CD4-positive, CD25-positive, alpha-beta regulatory T cell (primary cell): ENCODE measurements at places on chromosomes 6 and 20.

GRCh38 chr6:73521351-73521985 lies 636 bp upstream of the EEF1A1 start:
- DNase-seq = no peak

DNA sequence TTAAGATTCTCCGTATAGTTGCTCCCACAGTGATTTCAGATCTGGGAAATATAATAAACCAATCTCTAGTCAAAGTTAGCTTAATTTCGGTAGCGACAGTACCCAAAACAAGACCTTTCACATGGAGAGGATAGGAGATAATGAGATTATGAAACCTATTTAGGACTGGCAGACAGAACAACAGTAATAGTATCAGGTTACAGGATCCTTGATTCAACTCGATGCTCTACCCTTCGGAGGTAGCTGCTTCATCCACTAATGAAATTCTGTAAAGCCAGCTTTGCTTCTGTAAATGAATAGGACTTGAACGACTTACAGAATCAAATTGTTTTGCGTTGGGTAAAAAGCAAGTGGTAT lies 534 bp upstream of the AKIRIN2 start:
- DNase-seq = no peak

GRCh38 chr6:162887981-162888689 lies 160.4 kb downstream of the PACRG start:
- no peak for DNase-seq

DNA sequence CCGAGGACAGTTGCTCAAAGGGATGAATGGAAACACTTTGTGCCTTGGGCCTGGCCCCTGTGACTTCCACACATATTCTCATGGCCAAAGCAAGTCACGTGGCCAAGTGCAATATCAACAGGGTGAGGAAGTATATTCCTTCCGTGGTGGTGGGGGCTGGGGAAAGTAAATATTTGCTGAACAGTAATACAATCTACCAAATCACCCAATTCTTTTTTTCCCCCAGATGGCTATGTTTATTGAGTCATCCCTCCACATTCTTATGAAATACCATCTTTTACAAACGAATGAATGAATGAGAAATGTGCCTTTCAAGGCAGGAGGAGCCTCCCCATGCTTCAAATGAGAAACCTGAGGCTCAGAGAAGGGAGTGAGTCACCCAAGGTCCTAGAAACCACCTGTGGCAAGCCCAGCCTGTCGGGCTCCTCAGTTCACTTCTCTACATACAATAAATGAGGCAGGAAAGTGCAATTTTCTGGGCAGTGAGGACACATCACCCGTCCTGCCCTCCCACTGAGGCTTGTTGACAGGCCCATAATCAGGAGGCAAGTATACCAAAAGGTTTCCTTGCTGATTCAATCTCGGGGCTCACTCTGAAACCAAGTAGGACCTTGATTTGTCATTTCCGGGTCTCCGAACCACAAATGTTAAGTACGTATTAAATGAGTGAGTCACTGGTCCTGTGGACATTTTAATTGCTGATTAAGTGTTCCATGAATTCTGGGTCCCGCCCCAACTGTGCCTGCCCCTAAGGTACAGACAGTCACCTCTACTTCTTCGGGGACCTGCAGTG lies 25.3 kb upstream of the TOP1 start:
- peak; percentile 84 for DNase-seq

GRCh38 chr6:7813704-7814103 lies 87.8 kb downstream of the BMP6 start:
- no peak for DNase-seq

DNA sequence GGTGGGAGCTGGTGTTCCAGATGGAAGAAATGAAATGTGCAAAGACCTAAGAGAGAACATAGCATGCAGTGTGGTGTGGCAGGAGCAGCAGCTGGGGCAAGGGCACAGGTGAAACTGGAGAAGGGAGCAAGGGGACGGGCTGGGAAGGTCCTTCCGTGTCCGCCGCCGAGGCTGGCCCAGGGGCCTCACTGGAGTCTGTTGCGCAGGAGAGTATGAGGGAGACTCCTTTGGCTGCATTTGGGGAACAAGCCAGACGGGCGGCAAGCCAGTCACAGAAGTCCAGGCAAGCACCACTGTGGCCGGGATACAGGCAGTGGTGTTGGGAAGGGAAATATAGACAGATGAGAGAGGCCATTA lies 77.7 kb downstream of the GJA10 start:
- DNase-seq = no peak

GRCh38 chr20:62819494-62820174 lies 2.8 kb downstream of the COL9A3 start:
- no peak for DNase-seq

GRCh38 chr20:42255821-42256220 lies 637.6 kb upstream of the CHD6 start:
- no peak for DNase-seq

GRCh38 chr6:37980222-37980595 lies 160.7 kb downstream of the ZFAND3 start:
- no peak for DNase-seq

- DNase-seq = no peak
Measured at GRCh38 chr6:69732640-69733039, 64.2 kb downstream of the LMBRD1 start.

GRCh38 chr6:84763003-84763885 lies 1.2 kb downstream of the TBX18 start:
- no peak for DNase-seq

GRCh38 chr20:57137676-57138075 lies 128.8 kb downstream of the BMP7 start:
- no peak for DNase-seq

GRCh38 chr20:22475662-22476061 lies 108.7 kb downstream of the FOXA2 start:
- DNase-seq = no peak

DNA sequence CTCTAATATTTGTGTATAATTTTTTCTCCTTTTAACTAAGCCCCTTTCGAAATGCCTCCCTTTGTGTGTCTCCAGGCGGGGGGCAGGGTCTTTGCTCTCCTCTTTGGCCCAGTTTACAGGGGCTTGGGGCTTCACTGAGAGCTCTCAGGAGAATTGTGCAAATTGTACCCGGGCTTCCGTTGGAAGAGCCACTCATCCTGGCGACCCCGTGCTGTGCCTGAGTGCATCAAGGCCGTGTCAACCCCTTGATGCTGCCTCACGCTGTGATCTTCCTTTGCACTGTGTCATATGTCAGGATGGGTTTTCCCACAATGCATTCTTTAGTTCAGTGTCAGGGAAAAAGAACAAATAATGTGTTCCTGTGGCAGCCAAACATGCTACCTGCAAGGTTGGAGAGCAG lies 118.0 kb upstream of the POU3F2 start:
- no peak for DNase-seq

DNA sequence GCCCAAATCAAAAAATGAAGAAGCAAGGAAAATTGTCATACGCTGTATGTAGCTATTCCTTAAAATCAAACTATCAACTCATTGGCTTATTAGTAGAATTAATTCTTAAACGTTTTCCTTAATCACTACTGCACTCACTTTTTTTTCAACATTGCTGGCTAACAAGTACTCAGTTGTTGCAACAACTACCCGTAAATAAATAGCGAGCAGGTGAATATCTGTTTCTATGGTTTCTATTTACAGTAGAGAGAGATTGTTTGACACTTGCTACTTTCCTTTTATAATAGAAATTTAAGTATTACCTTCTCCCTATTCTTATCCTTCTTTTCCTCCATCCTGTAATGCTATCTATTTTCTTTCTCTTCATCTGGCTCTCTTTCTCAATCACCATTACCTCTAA lies 25.1 kb downstream of the FRK start:
- no peak for DNase-seq

DNA sequence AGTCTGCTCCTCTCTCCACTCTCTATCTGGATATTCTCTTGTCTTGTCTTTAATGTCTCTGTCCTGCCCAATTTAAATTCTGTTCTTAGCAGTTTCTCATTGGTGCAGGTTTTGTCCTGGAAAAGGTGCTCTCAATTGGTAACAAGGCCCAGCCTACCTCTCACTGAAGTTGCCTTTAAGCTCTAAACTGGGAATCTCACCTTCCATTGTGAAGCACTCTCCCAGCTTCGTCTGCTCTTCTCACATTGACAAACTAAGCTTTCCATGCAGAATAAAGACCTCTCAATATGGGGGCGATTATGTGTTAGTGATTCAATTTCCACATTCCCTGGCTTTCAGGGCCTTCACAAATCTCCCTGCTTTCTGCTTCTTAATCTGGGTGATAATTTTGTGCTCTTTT lies 1712.2 kb downstream of the GRIK2 start:
- DNase-seq = no peak

DNA sequence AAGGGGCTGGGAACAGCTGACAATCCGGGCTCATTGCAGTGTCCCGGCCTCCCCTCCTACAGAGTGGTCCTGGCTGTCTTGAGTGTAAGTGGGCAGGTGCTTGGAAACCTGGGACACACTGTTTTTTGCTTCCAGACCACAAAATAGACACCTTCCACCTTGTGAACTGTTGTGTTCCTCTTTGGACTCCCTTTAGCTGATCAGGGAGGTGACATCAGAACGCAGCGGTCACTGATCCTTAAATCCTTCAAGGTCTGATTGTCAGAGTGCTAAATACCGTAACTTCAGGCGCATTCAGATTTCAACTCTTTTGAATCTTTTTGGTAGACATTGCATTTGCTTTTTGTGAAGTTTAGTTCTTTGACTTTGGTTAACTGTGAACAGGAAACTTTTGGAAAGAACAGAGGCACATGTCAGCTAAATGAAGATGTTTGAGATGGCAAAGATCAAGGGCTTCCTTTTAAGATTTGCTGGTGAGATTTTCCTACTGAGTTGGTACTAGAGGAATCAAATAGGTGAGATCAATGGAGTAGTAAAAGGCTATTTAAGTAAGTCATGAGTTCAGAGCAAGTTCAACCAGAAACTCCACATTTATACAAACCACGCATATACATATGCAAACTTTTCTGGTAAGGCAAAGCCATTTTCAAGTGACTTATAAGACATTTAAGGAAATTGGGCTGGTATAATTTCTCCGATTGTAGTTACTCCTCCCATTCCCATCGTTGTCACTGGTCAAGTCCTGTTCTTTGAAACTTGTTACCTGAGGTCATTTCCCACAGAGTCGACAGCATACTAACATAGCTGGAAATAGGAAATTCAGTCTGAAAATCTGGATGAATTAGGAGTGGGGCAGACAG lies 6.3 kb downstream of the PPP1R3G start:
- DNase-seq = no peak

DNA sequence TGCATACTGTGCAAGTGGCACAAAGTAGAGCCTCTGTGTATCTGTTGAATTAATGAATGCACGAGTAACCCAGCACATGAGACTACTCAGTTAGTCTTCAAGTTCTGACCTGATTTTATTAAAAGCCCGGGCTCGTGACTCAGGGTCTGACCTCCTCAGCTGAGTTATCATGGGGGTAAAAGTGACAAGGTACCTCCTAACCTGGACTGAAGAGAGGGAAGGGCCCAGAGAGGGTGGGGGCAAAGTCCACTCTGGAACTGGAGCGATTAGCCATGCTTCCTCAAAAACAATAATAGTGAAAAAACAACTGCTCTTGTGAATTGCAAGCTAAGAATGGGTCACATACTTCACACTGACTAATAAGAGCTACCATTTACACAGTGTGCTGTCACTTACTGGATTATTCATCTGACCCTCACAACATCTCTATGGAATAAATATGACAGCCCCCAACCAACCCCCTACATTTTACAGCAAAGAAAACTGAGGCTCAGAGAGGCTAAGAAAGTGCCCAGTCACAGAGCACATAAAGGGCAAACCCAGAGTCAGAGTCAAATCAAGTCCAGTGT lies 26.7 kb downstream of the TRERF1 start:
- DNase-seq = no peak

- DNase-seq = no peak
Measured at GRCh38 chr20:22560817-22561216, 23.6 kb downstream of the FOXA2 start.

GRCh38 chr20:10553326-10553984 lies 118.3 kb downstream of the SLX4IP start:
- DNase-seq = peak; percentile 59

GRCh38 chr20:39822667-39823066 lies 860.5 kb downstream of the DHX35 start:
- DNase-seq = no peak

- DNase-seq = no peak
Measured at GRCh38 chr20:59583428-59584277, 20.7 kb upstream of the PHACTR3 start.
